ENCODE measurements at places on chromosomes 16 and 17.

- DNase-seq = no peak
Measured at GRCh38 chr16:1511662-1512569, 18.8 kb downstream of the TELO2 start.

- no peak for DNase-seq
Measured at GRCh38 chr16:52552643-52553042, 5.7 kb upstream of the TOX3 start.

DNA sequence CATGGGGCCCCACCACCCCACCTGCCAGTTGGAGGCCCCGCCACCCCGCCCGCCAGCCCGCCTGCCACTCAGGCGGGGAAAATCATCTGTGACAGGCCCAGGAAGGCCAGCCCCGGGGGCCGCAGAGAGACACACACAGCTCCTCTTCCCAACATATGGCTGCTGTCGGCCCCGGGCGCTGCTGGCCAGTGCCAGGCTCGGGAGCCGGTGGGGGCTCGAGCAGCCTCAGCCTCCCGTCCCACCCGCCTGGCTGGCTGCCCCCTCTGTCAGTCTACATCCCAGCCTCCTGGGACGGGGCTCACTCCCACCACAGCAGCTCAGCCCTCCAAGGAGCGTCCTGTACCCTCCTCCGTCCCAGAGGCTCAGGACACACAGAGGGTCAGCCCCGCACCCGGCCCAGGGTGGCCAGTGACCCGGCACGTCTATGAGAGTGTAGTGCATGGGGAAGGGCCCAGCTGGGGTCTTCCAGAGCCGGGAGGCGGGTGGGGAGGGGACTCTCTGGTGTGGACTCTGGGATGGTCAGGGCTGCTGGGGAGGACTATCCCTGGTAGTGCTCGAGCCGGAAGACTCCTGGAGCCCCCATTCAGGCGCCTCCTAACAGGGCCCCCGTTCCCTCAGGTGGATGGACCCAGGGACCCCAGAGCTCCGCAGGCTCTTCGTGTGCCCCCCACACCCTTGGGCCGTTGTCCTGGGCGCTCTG lies 3.6 kb upstream of the PRR35 start:
- DNase-seq = no peak

DNA sequence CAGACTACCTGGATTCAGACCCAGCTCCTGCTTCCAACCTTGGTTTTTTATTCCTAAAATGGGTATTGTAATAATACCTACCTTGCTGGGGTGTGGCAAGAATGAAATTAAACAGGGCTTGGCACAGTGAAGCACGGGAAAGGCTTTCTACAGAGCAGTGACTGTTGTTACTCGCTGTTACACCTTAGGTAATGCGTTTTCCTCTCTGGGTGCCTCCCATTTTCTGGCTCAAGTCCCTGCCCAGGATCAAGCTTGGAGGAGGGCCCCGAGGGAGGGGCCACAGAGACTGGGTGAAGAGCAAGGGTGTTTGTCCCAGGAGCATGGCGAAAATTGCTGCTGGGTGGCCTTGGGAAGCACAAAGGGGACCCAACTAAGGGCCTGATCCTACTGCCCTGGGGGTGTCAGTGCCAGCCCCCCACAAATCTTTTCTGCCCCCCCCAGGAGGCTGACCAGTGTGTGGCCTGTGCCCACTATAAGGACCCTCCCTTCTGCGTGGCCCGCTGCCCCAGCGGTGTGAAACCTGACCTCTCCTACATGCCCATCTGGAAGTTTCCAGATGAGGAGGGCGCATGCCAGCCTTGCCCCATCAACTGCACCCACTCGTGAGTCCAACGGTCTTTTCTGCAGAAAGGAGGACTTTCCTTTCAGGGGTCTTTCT lies 13.3 kb downstream of the MIEN1 start:
- DNase-seq = no peak

- no peak for DNase-seq
Measured at GRCh38 chr17:66542129-66542966, 239.9 kb downstream of the PRKCA start.

DNA sequence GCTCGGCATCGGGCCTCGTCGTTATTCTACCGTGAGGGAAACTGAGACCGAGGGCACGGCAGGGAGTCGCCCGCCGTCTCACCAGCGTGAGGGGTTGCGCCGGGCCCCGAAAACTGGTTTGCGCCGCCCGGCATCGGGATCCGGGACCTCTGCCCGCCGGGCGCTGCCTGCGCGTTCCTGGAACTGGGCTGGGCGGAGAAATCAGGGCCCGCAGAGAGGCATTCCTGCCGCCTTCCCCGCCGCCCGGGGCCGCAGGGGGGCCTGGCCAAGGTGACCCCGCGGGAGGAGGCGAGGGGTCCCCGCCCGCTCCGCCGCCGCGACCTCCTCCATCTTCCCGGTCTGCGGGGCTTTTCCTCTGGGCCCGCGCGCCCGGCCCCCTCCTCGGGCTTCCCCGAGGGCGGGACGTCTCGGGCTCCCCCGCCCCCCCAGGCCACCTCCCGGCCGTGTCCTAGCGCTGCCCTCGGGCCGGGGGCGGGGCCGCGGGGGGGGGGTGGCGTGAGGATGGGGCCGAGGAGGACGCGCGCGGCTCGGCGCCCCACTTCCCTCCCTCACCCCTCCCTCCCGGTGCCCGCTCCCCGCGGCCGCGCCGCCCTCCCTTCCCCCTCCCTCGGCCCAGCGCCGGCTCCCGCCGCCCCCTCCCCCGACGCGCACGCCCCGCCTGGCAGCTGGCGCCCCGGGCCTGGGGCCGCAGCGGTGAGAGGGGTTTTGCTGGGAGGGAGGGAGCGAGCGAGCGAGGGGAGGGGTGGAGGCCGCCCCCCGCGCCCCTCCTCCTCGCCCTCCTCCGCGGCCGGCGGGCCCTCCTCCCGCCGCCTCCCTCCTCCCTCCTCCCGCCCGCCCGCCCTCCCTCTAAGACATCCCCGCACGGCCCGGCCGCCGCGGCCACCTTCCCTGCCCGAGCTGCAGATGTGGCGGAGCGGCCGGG lies at the start of gene GLIS2:
Gene GLIS2 (plus strand): TSS at position 882 of the 922 bp plus-strand sequence. CDS start 16,214 bp downstream, outside the sequence.
- peak; percentile 76 for DNase-seq

DNA sequence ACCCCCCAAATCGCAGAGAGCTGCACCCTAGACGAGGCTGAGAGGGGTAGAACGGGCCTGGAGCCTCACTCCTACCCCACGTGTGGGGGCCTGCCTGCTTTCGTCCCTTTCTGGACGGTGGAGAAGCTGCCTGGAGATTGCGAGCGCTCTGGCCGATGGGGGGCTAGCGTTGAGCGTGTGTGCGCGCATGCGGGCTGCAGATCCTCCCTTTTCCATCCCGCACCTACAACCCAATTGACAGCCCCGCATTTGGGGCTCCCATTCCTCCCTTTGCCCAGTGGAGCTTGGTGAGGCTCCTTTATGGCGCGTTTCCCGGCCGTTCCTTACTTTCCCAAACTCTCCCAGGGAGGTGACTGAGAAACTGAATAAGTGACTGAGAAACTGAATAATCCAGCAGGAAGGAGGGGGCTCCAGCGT lies 907 bp upstream of the ESRP2 start:
- DNase-seq = no peak

GRCh38 chr16:50538411-50539052 lies 9.7 kb upstream of the NKD1 start:
- no peak for DNase-seq

GRCh38 chr17:32564325-32564724 lies 77.5 kb downstream of the CDK5R1 start:
- DNase-seq = no peak

DNA sequence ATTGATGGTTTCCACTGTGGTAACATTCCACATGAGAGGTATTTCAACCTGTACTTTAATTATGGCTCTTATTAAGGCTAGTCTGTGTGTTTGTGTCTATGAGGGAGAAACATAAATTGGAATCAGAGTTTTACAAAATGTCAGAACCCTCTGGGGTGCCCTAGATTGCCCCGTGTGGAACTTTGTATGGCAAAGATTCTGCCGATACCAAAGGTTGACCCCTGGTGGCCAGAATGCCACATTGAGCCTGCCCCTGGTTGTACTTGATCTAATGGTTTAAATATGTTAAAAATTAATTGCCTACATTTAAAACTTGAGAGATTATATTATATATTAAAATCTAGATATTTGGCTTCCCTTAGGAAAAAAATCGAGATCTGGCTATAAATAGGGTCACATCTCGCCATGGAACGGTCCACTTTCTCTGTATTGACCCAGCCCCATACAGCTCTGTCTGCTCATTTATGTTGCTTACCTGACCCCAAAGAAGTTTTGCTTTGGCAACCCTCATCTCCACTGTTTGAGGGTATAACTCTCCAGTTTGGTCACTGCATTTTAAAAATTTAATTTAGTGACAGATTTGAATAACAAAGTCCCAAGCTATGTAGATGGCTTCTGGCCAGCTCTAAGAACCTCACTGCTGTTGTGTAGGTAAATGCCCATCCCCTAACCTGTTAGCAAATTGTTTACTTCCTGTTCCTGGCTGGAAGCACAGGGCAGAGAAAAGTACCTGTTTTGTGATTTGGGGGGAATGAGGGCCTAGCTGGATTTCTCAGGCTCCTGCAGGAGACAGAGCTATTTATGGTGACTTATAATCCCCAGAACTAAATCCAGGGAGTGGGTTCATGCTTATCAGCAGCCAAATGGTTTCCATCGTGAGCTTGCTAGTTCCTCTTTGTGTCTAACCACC lies 95.0 kb downstream of the PLCG2 start:
- DNase-seq = no peak

GRCh38 chr17:3557768-3558583 lies at the start of gene TRPV3:
Gene TRPV3 (minus strand): TSS chr17:3557812. CDS start chr17:3554850, 2,962 bp downstream.
- no peak for DNase-seq

DNA sequence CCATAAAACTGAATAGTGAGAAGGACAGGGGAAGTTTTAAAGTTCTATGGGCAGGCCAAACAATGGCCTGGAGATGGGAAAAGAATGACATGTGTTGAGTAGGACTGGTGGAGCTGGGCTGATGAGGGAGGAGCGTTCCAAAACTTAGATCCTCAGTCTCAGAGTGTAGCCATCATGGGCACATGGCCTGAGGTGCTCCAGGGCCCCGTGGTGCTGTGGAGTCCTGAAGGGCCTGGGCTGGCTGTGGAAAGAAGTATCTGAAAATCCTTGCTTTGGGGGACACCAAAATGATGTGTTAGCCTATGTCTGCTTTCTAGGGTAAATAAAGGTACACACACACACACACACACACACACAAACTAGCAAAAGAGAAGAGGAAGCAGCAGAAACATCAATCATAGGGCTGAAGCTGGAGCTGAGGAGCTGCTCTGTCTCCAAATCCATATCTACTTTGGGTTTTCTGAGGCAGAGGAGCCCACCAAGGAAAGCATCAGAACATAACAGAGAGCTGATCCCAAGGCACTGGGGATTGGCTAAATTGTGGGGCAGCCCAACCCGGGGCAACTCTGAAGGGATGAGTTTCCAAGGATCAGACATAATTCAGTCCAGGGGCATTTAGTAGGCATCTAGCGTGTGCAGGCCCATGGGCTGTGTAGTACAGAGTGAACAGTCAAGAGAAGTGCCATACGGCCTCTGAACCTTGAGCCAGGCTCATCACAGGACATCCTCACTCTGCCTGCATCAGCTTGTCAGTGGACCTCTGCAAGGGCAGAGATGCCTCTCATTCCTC lies 85.2 kb downstream of the C16orf78 start:
- no peak for DNase-seq

DNA sequence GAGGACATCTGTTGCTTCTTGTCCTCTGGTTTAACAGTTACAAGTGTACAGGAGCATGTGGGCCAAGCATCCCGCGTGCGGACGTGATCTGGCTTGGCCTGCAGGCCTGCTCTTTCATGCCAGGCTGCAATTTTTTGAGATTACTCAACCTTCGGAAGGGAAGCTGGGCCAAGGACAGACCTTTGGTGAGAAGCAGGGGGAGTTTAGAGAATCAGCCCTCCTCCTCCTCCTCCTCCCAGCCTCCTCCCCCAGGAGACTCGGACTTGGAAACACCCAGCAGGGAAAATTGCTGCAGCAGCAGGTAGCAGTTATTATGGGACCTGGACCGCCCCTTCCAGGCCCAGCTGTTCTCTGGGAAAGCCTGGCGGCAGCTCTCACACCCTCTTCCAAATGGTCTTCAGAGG lies 5.1 kb upstream of the KLHL36 start:
- DNase-seq = no peak

DNA sequence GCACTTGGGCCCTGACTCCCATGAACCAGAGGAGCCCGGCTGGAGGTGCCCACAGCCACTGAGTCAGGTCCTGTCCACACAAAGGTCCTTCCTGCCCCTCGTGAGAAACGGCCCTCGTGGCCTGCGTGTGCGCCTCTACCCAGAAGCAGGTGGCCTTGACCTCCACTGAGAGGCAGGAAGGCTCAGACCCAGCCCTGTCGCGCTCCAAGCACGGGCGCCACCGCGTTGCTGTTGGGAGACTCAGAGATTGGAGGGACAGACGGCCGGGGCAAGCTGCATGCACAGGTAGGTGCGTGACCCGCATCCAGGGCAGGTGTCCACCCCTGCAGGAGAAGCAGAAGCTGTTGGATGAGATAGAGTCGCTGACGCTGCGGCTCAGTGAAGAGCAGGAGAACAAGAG lies 8.1 kb upstream of the CAPN15 start:
- no peak for DNase-seq

GRCh38 chr17:50986989-50987660 lies 121.0 kb upstream of the TOB1 start:
- no peak for DNase-seq

Measured in left renal cortex interstitium (tissue), 4 donors.